ENCODE measurements at places on chromosomes 11 and 22. TPM values are rescaled to one million over a fixed set of nuclear protein-coding genes. Genes with fewer than 3 reads are reported as not detected.

DNA sequence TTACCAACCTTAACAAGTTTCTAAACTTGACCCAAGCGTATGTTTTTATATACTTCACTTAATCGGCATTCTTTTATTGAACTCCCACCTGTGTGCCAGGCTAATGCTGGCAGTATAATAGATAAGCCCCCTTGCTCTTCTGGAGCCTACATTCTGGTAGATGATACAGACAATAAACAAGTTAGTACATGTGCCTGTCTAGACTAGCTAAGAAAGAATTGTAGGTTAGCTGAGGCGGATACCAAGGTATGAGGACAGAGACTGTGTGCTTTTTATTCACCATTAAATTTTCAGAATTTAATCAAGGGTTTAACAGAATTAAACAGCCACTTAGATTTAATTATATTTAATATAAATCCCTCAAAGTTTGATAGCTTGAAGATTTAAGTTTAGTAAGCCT is 45.7 kb downstream of the TTC17 start:
- no peaks in the 10 kb centered on the region for H3K27me3 ChIP-seq
- no peak overlapping the region for H3K27ac ChIP-seq
- H3K4me1 ChIP-seq: no peaks in the 10 kb centered on the region
- no peak overlapping the region for H3K4me3 ChIP-seq
- no peak for DNase-seq

GRCh38 chr11:72391638-72392423 is 42.5 kb downstream of the CLPB start:
- no peaks in the 10 kb centered on the region for H3K4me1 ChIP-seq
- H3K27me3 ChIP-seq: no peaks in the 10 kb centered on the region
- DNase-seq: no peak
- H3K36me3 ChIP-seq: no peaks in the 10 kb centered on the region

The FXYD2 gene
- 0.70 TPM for total RNA-seq

The TRIM21 gene
- total RNA-seq: 15.6 TPM
